ENCODE measurements at places on chromosomes 7 and 10.

GRCh38 chr10:18647945-18648344, 3.4 kb downstream of the NSUN6 start:
- no peak for DNase-seq

DNA sequence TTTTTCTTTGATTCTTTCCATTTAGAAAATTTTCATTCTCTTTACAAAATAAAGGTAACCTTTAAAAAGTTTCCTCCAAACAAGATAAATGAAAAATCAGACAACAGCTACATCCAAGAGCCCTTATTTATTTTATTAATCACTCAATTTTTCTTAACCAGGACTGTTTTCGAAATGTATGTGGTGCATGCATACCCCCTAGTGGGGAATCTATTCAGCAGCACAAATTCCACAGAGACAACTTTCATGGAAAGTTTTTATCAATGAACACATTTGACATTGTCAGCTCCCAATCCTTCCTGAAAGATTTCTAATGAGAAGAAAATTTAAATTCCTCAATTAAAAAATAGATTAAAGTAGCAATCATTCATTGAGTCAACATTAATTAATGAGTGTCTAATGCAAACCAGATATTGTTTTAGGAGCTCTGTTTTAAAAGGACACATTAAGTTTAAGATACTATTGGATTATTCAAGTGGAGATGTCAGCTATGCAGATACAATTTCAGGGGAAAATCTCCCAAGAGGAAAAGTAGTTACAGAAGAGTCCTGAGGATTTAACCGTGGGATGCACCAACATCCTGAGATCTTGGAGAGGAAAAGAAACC, 5.2 kb upstream of the HTR7 start:
- DNase-seq = no peak

- DNase-seq = no peak
These were observed 93.2 kb downstream of the SVIL start for GRCh38 chr10:29541422-29542210.

GRCh38 chr7:95011146-95011928, 103.9 kb downstream of the PPP1R9A start:
- DNase-seq = no peak

GRCh38 chr10:28113202-28113601, 114.3 kb upstream of the ODAD2 start:
- no peak for DNase-seq

DNA sequence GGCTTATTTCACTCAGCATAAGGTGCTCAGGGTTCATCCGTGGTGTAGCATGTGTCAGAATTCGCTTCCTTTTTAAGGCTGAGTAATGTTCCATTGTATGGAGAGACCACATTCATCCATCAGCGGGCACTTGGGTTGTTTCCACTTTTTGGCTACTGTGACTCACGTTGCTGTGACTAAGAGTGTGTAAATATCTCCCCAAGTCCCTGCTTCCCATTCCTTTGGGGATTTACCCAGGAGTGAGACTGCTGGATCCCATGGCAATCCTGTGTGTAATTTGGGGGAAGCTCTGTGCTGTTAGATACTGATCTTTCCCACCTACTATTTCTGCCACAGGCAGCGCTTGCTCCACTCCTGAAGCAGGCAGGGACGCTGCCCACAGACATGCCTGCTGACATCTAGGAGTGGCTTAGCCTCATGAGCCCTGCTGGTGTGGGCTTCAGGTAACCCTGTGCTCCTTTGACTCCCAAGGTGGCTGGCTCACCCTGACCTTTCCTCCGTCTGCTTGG, 346.0 kb downstream of the FRMD4A start:
- DNase-seq = no peak

DNA sequence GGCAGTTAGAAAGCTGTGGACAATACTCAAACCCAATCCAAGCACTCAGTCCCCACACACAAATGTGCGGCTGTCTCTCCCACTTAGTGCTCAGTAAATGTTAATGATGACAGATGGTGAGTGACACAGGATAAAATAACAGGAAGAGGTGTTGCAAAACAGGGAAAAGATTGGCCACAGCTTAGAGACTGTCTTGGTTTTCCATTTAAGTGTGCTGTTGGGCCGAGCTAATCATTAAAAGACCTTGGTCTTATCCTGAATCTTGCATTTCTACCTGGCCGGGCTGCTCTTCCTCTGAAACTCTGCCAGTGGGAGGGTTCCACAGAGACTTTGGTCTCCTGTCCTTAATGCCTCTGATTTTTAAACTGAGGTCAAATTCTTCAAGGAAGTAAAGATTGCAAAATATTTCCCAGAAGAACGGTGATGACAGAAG, 113.1 kb upstream of the RNF32 start:
- DNase-seq = no peak

DNA sequence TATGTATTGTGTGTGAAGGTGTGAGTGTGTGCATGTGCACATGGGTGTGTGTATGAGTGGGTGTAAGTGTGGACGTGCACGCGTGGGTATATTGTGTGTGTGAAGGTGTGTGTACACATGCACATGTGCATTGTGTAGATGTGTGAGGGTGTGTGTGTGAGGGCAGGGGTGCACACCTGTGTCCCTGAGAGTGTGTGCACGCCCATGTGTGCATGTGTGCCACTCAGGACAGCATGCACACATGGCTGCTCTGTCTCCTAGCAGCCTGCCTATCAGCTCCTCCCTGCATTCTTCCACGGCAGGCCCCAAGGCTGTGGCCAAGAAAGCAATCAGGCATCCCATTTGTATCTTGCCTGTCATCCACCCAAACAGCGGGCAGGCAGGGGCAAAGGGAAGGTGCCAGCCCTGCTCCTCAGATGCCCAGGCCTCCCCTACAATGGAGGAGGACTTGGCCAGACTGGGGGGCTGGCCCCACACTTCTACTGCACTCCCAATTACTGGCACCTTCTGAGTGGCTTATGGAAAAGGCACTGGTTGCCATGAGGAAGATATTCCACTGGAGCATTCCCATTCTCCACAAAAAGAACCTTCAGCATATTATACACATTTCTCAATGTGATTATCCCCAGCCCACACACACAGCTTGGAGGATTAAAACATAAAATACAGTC, 380.4 kb upstream of the ZMIZ1 start:
- DNase-seq = no peak

GRCh38 chr10:88390041-88390440, 193.1 kb downstream of the RNLS start:
- DNase-seq = no peak

DNA sequence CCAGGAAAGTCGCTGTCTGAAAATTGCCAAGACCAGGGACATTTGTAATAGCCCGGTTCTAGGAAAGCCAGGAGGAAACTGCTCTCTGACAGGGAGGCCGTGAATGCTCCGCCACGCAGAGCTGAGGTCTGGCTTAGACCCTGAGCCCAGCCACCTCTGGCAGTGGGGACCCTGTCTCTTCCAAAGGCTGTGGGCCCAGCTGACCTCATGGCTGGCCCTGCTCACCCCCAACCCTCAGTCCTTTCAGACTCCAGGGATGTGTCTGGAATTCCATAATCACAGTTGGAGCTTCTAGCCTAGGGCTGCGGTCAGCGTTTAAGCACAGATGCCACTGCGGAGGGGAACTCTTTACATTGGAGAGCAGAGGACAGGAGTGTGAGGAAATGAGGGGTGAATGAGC, 6.6 kb upstream of the VIPR2 start:
- DNase-seq = no peak

DNA sequence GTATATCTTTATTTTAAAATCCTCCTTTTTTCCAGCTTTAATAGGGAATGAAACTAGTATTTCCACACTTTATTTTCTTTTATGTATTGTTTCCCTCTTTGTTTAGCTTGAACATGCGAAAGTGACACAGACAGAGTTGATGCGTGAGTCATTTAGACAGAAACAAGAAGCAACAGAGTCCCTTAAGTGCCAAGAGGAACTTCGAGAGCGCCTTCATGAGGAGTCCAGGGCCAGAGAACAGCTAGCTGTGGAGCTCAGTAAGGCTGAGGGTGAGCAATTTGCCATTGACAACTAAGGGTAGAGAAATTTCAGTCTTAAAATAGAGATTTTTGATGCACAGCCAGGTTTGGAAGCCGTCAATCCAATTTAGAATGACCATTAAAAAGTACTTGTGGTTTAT, 73.1 kb downstream of the CYP51A1 start:
- no peak for DNase-seq

DNA sequence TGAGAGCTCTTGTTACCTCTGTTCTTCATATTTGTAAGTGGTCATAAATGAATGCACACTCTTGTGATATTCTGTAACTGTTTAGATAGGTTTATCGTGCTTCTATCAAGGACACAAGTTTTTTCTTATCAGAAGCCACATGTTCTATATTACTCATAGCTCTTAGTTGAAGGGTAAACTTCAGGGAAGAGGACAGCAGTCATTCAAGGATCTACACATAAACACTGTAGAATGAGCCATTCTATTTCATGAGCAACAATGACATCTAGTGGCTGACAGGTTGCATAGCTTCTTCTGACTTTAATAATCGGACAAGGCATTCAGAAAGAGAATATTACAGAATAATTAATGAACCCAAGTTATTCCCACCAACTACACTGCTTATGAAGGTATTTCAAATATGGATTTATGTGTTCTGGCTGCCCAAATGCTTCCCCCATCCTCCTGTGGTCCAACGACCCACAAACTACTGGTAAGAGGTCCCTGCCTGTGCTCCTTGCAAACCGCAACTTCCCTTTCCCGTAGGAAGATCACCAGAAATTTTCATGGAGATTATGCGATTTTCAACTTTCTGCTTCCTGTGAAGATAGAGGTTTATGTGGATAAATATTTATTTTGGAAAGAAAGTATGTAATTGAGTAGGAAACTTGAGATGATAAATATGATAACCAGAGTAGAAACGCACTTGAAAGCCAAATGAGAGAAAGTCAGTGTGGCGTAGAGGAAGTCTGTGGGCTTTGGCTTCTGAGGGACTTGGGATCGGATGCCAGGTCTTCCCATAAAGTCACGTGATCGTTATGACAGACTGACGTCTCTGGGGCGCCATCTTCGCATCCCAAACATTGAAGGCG, 16.8 kb upstream of the ABCB5 start:
- peak; percentile 3 for DNase-seq

DNA sequence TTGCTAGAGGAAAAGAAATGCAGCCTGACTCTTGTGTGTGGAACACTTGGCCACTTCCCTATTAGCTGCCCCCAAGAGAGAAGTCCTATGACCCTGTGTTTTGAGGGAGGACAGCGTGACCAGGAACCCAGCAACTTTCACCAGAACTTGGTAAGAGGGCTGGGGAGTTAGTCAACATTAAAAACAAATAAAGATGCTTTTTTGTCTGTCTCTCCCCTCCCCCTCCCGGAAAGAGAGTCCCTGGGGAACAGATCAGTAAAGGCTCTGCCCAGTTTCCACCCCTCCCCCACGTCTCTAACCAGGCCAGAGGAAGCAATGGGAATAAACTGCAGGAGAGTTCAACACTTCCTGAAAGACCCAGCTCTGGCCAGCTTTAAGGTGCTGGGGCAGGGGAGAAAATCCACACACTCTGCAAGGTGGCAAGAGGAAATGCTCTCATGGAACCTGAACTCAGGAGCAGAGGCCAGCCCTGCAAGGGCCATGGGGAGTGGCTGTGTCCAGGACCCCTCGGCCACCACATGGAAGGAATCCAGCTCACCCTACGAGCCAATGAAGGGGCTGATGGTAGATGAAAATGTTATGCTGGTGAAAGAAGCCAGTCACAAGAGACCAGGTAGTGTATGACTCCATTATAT, 21.5 kb downstream of the SH3PXD2A start:
- DNase-seq = no peak

GRCh38 chr7:44757311-44757710, 8.7 kb downstream of the ZMIZ2 start:
- DNase-seq = no peak

- DNase-seq = no peak
These were observed 71.9 kb upstream of the SRRM3 start for GRCh38 chr7:76129836-76130235.

- no peak for DNase-seq
These were observed 103.6 kb downstream of the VIPR2 start for GRCh38 chr7:159040912-159041711.

DNA sequence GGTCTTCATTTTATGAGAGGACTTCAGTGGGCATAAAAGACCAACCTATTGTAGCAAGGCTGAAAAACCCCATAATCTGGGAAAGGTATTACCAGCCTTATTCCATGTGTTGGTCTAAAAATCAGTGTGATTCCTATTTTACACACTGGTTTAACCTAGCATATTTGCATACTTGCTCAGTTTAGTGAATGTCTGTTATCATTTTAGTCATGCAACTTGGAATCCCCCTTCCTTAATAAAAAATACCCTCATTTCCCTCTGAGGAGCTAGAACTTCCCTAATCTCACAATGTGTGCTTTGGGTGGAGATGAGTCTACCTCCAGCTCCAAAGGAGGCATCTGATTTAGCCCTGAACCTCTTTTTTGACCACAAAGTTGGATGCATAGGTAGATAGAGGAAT, 312.8 kb upstream of the SORCS1 start:
- no peak for DNase-seq

Data from GM06990 (cell line).